SK-N-MC (cell line): ENCODE measurements at places on chromosomes 5 and 9.
A peak's percentile ranks its signal among the peaks of the same experiment; 100 is the strongest.

DNA sequence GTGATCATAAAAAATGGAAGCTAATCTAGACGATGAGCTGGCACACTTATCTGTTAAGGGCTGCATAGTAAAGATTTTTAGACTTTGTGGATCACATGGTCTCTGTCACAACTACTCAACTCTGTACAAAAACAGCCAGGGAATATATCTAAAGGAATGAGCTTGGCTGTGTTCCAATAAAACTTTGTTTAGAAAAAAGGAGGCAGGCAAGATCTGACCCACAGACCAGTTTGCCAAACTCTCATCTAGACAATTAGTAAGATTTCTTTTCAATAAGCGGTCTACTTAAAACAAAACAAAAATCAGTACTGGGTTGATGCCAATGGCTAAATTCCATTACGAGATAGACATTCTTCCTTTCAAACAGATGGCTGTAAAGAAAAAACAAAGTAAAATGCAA is 53.0 kb upstream of the RETREG1 start:
- DNase-seq, result no peak

- no peak for DNase-seq
Observed at GRCh38 chr5:55360190-55360589, 52.4 kb downstream of the MTREX start.

DNA sequence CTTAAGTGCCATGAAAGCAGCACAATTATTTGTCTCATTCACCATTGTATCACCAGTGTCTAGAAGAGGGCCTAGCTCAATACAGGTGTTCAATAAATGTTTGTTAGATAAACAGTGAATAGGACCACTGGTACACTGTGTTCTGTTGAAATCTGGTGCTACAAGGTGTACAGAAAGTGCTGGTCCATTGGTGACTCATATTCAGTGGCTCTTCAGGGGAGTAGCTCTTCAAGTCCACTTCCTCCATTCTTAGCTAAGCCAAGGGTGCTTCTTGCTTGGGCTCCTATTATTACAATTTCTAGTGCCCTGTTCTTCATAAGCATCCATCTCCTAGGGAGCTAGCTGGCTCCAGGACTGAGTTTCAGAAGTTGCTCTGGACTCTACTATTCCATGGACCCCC is 6.4 kb upstream of the FCHO2 start:
- no peak for DNase-seq

- DNase-seq, result no peak
Observed at GRCh38 chr5:95973793-95974325, 12.2 kb upstream of the ELL2 start.

GRCh38 chr5:120848883-120849282 is 384.8 kb downstream of the PRR16 start:
- peak; percentile 81 for DNase-seq

DNA sequence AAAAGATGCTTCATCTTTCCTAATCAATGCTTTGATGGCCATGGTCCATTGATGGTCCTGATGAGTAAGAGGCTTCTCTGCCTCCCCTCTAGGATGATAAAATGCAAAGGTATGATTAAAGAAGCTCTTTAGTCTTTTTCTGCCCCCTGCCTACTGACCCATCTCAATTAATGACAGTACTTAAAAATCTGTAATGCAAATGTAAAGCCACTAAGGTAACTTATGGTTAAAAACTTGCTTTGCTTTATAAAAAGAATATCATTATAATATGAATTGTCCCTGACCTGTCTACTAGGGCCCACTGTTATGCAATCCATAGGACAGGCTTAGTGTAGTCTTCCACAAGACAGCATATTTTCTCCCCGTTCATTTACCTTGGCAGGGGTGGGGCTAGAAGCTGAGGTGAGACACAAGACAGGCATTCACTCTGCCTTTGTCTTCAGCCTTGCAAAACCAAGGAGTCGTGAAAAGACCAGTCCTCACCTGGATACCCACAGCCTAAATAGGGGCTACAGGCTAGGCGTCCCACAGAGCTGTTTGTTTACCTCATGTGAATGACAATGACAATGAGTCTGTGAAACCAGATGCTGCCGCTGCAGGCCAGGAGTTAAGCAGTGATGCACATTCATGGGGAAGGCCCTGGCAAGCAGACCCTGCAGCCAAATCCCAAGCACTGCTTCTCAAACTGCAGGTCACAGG is 60.4 kb downstream of the BNC2 start:
- no peak for DNase-seq

- DNase-seq, result no peak
Observed at GRCh38 chr5:55232271-55232984, 980 bp downstream of the CCNO start.

- no peak for DNase-seq
Observed at GRCh38 chr9:25282946-25283345, 395.3 kb downstream of the TUSC1 start.

- DNase-seq, result peak; percentile 76
Observed at GRCh38 chr5:105544300-105544699, 1981.7 kb upstream of the NUDT12 start.

- DNase-seq, result no peak
Observed at GRCh38 chr5:167242701-167243100, 1048.7 kb upstream of the WWC1 start.

GRCh38 chr5:128019391-128019790 is 64.2 kb upstream of the SLC12A2 start:
- no peak for DNase-seq

GRCh38 chr9:61673664-61674381 is 484.0 kb downstream of the SPATA31A7 start:
- DNase-seq, result no peak

DNA sequence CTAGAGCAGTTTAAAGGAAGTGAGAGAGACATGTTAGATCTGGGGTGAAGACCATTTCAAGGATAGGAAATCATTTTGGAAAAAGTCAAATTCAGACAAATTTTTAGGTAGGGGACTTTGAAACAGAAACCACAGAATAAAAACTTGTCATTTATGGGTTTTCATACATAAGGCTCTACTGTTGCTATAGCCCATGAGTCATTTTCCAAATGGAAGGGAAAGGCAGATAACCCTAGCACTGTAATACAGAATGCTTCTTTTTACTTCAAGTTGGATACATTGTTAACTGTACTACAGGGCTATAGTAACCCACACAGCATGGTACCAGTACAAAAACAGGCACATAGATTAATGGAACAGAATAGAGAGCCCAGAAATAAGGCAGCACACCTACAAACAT is 455.4 kb downstream of the EBF1 start:
- DNase-seq, result no peak

DNA sequence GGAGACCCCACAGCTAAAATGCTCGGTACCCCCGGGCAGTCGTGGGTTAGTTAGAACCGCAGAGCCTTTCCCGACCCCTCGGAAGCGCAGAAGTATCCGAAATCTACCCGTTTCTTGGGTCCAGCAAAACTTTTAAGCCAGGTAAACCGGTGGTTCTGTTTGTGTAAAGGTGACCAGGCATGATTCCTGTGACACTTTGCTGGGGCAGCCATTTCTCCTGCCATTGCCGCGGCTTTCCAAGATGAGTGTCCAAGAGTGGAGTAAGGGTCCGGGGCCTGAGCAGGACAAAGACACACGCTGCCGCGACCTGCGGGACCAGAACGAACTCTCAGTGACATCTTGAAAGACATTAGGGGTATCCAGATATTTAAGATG is 655 bp downstream of the MARVELD2 start:
- DNase-seq, result no peak

DNA sequence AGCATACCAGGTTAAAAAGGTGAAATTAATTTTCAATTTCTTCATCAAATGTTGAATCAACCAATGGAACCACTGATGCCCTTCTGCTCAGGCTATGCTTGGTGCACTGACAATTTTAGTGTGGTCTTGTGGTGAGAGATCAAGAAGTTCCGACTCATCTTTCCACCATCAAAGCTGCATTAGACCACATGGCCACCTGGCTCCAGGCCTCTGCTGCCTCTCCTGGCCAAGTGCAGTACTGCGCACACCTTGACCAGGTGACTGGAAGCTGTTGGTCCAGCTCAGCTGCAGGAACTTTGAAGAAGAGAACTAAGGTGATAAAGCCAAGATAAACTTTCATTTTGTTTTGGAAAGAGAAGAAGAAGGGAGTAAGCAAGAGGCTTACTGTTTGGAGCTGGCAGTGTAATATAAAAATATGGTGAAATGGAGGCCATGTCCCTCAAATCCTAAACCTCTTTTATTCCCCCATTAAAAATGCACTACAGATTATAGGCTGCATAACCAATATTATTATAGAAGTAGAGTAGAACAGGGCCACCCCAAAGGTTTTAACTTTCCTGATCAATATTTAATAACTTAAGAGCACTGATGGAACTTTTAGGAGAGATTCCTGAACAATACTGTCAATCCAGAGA is 315.5 kb upstream of the C9orf72 start:
- no peak for DNase-seq

GRCh38 chr5:172162323-172162986 is 25.6 kb downstream of the STK10 start:
- DNase-seq, result no peak

DNA sequence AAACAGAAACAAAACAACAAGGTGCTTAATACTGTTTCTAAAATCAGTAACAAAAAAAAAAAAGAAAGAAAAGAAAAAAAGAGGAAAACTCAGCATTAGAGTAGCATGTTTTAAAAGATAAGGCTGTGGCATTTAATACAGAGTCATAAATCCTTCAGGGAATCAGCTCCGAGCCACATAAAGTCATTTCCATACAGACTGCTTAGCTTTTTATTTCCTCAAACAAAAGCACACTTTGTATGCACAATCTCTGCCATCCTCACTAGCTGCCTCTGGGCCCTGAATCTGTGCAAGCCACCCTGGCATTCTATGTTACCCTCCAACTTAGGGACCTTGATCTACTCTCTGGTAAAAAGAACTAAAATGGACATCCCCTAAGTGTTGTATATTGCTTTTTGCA is 87.6 kb downstream of the SEMA6A start:
- DNase-seq, result no peak

- DNase-seq, result no peak
Observed at GRCh38 chr9:114906922-114907571, 23.3 kb downstream of the TNFSF8 start.

DNA sequence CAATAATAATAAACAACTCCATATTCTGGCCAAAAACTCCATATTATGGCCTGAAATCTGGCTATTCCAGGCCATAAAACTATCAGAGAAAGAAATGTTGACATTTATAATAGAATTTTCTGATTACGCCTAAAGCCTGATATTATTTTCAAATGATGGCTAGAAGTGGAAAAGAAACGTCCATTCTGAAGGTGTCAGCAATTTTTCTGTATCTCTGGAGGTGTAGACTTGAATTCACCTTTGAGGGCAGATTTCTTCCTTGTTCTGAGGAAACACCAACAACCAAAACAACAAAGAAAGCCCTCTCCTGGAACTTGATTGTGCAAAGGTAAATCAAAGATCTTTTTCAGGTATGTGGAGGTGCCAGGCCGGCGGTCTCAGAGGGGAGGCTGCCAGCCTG is 390.7 kb downstream of the DMAC1 start:
- DNase-seq, result no peak

DNA sequence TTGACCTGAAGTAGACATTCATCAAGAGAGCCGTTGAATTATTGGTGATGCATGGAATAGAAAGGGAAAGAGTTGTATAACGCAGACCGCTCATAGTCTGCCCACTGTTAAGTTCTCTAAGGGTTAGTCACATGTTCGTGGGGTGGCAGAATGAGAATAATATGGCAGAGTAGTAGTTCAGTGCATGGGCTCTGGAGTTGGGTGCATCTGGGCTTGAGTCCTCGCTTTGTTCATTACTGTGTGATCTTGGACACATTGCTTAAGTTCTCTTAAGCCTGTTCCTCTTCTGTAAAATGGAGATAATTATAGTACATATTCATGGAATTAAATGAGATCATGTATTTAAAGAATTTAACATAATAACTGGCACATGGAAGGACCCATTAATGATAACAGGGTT is 23.6 kb downstream of the TNPO1 start:
- DNase-seq, result no peak

DNA sequence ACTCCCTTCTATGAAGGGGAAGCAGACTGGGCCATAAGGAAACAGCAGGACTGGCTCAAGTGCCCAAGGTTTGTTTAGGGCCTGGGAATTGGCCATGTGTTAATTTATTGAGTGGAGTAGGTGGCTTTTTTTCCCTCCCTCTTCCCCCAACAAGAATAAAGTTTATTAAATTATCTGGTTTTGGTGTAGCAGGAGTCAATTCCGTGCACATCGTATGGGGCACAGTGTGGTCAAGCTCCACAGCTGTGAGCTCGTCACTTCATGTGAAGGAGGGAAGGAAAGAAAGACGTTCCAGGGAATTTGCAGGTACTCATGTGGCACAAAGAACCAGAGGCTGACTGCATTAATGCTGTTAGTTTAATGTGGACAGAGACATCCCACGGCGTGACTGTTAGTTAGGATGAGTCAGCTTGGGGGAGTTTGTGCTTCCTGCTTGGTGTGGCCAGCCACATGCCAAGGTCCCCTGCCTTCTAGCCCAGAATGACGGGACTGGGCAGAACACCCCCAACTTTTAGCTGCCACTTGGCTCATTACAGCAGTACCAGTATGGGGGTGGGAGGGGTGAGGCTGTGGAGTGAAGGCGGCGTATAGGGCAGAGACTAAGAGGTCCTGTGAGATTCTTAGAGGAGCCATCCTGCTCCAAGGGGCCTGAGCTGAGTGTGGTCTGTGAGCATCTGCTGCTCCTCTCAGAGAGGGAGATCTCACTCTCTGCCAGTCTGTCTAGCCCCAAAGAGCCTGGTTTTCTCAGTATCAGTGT is 33.2 kb downstream of the CSF1R start:
- DNase-seq, result no peak

DNA sequence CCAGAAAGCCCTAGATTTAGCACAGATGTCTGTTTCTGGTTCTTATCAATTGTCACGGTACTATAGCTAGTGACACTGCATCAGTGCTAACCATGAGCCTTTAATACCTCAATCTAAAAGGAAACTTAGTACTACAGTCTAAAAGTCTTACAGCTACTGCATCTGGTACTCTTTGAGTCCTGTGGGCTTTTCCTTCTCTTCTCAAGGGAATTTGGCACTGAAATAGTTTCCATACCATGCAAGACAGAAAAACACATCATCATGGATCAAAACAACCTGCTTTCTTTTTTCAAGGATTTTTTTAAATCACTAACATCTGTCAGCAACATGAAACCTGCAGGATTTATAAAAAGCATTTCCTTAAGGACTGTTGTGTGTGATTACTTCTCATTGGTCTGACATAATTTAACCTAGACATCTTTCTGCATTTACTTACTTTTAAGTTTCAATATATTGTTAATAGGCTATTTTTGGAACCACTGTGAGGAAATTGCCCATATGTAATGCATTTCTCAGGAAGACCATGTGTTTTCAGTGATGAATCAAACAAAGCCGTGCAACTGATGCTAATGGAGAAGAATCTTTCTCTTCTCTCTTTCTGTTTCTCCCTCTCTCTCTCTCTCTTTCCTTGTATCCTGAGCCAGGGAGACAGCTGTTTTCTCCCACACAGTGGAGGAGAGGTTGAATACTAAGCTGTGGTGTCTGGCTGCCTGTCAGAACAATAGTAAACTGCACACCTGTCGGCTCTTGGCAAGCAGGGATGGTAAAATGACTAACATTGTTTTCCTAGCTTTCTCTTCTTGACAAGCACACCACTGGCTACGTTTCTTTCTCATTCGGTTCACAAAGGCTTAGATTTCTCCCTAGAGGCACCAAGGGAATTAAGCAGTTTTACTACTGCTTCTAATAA is 273.4 kb downstream of the CSNK1G3 start:
- no peak for DNase-seq
